BE2C (cell line): ENCODE measurements at places on chromosomes 6 and 20.

- no peak for DNase-seq
These were observed 25.9 kb downstream of the C6orf62 start for GRCh38 chr6:24692848-24693592.

- no peak for DNase-seq
These were observed 202.6 kb upstream of the HEY2 start for GRCh38 chr6:125546841-125547251.

- DNase-seq = no peak
These were observed 17.4 kb upstream of the NCOA3 start for GRCh38 chr20:47484303-47484702.

DNA sequence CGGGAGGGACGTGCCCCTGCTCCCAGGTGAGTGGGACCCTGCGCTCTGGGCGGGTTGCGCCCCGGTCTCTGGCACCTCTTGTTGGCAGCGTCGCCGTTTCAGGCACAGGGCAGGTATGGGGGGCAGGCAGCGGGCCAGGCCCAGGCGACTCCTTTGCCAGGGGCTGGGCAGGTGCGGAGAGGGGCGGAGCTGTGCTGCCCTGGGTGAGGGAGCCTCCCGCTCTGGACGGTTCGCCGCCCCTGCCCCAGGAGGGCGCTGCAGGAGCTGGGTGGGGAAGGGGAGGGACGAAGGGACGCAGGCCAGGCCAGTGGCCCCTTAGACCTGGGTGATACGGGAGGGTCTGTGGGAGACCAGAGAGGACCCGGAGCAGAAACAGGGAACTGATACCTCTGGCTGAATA, 663.9 kb upstream of the DEFB115 start:
- no peak for DNase-seq

- DNase-seq = peak; percentile 42
These were observed 402 bp downstream of the ZBTB12 start for GRCh38 chr6:31901415-31901952.
